ENCODE measurements at places on chromosomes 6 and 20. TPM values are rescaled to one million over a fixed set of nuclear protein-coding genes. Genes with fewer than 3 reads are reported as not detected.

IYD gene
- total RNA-seq: 3.0 TPM

PTPN1 gene
- 33.4 TPM for total RNA-seq

SLC4A11 gene
- 9.9 TPM for total RNA-seq

VSX1 gene
- total RNA-seq: not detected

ABT1 gene
- 17.4 TPM for total RNA-seq

RIN2 gene
- total RNA-seq: 80.7 TPM

TCF21 gene
- total RNA-seq: not detected

TMEM217 gene
- total RNA-seq: 3.3 TPM

DACT2 gene
- 7.4 TPM for total RNA-seq

SRSF12 gene
- 0.15 TPM for total RNA-seq

SLC17A4 gene
- total RNA-seq: not detected

ULBP3 gene
- total RNA-seq: 0.78 TPM

DNA sequence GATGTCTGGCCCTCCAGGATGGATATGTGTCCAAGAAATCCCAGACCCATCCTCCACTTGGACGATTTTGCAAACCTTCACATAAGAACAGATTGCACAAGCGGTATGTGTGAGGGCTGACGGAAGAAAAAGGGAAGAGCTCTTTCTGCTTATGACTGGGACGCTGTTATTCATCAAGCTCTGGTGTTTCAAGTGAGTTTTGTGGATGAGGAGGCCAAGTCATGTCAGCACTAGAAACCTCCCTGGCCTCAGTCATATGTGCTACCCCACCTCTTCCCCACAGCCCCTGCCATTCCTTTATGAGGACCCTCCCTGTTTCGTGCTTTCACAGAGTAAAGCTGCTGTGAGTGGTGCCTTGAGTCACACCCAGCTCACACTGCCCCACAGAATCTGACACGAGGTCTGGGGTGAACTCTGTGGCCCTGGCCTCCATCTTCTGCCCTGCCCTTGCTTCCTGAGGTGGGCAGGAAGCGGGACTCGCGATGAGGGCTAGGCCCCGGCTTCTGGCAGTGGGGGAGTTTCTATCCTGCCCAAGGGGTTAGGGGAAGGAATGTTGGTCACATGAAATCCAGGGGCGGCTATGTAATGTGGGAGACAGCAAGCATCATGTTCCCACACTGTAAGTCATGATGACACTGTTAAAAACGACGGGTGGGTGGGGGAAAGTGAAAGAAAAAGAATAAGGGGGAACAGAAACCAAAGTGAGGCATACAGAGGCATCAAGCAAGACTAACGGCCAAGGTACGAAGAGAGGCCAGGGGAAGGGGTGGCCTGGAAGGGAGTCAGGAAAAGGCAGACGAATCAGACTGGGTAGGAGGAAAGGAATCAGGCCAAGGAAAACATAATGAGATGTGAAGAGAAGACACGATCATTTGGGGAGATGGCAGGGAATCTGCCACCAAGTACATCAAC, 78.1 kb downstream of the PRDM1 start:
- peak; percentile 71 for DNase-seq

- no peak for DNase-seq
Measured at GRCh38 chr20:64105846-64106434, 1.4 kb downstream of the NPBWR2 start.

GRCh38 chr6:109458774-109459531, 3.4 kb upstream of the MICAL1 start:
- no peak for DNase-seq

DNA sequence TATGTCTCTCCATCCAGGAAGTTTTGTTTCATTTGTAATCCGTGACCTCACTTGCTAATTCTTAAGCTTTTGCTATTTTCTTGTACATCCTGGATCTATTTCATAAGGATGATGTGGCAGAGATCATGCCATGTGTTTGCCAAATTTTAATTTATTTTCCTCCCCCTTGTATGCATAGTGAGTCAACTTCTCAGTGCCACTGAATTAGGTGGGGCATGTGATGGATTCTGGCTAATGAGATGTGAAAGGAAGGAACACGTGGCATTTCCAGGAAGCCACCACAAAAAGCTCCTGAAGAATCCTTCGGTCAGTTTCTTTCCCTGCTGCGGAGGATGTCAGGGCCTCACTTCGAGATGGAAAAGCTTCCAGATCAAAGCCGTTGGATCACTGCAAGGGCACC, 86.2 kb upstream of the PRL start:
- DNase-seq: no peak

DNA sequence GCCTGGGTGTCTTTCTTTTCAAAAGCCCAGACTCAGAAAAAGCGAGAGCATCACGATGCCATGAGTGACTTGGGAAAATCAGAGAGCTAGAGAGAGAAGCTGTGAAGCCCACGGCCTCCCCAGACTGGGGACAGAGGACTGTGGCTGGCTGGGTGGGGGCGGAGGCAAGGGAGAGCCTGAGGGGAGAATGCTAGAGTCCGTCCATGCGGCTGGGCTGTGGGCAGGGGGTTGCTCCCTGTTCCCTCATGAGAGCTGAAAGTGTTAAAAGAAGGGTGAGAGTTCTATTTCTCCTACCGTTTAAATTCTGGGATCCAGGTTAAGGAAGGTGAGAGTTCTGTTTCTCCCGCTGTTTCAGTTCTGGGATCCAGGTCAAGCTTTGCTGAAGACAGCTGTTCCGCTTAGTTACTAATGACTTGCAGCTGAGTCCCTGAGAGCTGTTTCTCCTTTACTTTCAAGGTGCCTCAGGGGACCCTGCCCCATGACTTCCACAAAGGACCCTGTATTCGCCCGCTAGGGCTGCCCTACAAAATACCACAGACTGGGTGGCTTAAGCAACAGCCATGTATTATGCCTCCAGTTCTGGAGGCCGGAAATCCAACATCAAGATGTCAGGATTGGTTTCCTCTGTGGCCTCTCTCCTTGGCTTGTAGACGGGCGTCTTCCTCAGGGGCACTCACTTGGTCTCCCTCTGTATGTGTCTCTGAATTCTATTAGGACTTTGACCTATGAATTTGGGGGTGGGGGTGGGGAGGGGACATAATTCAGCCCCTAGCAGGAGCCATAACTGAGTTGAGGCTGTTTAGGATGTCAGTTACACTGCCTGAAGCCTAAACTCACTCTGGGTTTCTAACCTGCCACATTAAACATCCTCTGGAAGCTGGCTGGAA, 127.0 kb downstream of the PXDC1 start:
- DNase-seq: no peak

GRCh38 chr6:116556065-116556464, 2.5 kb downstream of the CALHM4 start:
- DNase-seq: no peak

GRCh38 chr6:14360565-14360964, 243.0 kb downstream of the CD83 start:
- no peak for DNase-seq

GRCh38 chr6:138115201-138115600, 8.0 kb upstream of the PERP start:
- no peak for DNase-seq

GRCh38 chr6:146850981-146851380, 252.2 kb downstream of the ADGB start:
- no peak for DNase-seq

DNA sequence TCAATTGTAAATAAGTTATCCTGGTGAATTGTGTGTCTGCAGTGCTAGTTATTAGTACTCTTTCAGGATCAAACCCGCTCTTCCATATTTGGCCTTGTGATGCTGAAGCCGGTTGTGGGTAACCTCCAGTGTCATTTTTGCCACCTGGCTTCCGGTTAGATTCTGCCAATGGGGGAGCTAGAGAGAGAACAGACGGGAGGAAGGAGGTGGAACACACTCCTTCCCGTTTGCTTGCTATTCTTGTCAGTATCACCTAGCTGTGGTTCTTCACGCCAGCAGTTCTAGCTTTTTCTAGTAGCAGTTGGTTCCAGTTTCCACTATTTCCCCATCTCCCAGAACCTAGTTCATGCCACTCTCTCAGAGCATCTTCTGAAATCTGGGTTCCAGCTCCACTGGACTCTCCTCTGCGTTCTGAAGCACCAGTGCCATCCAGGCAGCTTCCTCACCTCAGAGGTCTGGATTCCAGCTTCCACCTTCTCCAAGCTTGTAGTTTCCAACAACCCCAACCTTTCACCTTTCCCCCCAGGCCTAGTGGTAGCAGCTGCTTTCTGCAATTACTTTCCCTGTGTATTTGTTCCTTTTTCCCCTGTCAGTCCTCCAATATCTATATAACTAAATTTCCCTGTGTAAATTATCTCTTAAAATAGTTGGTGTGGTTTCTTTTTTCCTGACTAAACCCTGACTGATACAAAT, 46.9 kb upstream of the LOC128125822 start:
- DNase-seq: no peak

DNA sequence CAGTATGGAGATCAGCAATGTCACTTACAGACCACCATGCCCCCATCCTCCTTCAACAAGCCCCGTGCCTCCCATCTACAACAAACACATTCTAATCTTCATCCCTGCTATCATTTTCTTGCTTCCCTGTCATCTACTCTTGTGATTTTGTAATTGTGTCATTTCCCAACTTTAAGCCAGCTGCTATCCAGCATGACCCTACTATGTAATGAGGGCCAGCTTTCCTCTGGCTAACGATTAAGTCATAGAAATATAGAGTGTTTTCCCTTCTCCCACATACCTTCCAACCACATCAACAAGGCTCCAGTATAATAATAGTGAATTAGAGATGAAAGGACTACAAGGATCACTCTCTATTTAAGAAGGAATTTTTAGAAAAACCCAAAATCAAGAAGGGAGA, 607.0 kb downstream of the TENT5A start:
- no peak for DNase-seq

GRCh38 chr6:12013307-12013719, 1.2 kb downstream of the HIVEP1 start:
- DNase-seq: no peak

- no peak for DNase-seq
Measured at GRCh38 chr6:135983718-135984343, 132.3 kb downstream of the PDE7B start.

- no peak for DNase-seq
Measured at GRCh38 chr6:145875496-145876211, 61.1 kb upstream of the FBXO30 start.

GRCh38 chr6:149140137-149140909, 177.2 kb upstream of the TAB2 start:
- no peak for DNase-seq

DNA sequence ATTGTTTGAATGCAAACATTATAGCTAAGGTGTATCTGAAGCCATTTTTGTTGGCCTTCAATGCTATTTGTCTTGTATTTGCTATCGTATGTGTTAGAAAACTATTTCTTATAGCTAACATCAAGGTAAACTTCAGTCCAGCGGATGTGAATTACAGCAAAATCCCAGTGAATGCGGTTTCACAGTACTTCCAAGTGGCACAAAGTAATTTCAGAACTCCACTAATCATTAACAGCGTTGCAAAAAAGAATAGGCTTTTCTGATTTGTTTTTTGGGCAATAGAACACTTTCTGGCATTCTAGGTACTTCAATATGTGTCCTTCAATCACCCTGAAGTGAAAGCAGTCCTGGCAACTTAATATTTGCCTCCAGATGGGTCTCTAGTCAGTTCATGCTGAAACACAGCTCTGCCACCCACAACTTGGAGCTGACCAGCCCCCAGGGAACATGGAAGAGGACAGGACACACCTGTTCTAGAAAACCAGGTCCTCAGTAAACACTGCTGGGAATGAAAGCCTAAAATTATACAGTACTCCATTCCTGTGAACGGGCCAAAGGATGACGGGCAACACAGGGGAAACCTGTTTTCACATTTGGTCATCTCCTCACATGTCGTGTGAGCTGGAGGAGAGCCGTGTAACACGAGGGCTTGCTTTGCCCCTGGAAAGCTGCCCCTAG, 9.7 kb upstream of the MRPS10 start:
- DNase-seq: no peak

- no peak for DNase-seq
Measured at GRCh38 chr6:149094934-149095351, 222.6 kb upstream of the TAB2 start.

DNA sequence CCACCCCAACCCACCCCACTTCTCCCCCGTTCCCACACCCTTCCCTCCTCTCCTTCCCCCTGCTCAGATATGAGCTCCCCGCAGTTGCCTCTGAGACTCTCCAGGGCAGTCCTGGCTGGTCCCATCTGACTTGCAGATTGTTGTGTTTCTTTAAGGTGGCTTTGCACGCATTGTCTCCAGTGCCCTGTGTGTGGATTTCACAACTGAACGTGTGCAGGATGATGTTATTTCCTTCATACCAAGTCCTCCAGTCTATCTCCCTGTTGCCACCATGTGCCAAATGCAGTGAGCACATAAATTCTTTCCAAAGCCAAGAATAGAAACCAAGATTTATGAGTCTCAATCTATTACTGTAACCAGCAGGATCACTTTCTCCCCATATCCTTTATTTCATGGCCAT, 79.1 kb downstream of the TMEM242 start:
- DNase-seq: no peak

DNA sequence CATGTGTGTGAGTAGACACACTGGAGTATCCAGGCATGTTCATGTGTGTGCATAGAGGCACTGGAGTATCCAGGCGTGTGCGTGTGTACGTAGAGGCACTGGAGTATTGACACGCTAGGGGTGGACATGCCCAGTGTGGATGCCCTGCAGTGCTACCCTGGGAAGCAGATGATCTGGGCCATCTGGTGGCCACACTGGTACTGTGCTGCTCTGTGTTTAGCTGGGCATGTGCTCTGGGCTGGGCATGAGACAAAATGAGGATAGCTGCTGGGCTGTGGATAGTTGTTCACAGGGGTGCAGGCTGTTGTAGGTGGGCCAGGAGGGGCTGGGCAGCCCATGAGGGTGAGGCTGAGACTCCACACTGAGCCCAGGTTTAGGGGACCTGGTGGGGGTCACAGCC, 24.0 kb upstream of the NPBWR2 start:
- peak; percentile 66 for DNase-seq

- DNase-seq: peak; percentile 12
Measured at GRCh38 chr20:24643731-24644626, 174.6 kb downstream of the SYNDIG1 start.

- peak; percentile 94 for DNase-seq
Measured at GRCh38 chr20:57351042-57351783, at the start of gene RAE1. TSS of gene RAE1 (plus strand) at chr20:57351255. CDS start at chr20:57354039, 2,784 bp downstream.

GRCh38 chr6:157329829-157330228, 6.5 kb upstream of the TMEM242 start:
- no peak for DNase-seq
